ENCODE measurements at places on chromosomes 6 and 20.

DNA sequence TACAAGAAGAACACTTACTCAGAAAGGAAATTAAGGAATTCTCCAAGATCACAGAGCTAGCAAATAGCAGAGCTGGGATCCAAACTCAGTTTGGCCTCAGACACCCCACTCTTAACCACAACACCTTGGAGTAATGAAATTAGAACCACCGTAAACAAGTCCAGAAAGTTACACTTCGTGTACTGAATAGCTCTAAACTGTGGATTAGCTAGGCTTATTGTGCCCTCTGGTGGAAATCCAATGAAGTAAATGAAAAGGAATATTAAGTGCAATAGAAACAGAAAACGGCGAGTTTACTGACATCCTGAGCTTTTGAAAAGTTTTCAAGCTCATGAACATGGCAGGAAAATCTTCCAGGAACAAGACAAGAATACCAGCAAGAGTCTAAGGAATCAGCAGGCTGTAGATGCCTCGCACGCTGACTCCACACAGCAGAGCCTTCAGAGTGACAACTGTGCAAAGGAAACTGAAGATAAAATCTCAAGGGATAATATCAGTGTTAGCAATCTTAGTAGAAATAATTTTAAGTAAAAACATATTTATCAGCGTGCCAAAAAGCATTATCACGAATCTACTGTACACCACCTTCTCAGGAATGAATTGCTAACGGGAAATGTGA lies 34.6 kb downstream of the FBXO5 start:
- DNase-seq = peak; percentile 17

- peak; percentile 41 for DNase-seq
These were observed 51.2 kb downstream of the GRIK2 start for GRCh38 chr6:101444717-101445116.

DNA sequence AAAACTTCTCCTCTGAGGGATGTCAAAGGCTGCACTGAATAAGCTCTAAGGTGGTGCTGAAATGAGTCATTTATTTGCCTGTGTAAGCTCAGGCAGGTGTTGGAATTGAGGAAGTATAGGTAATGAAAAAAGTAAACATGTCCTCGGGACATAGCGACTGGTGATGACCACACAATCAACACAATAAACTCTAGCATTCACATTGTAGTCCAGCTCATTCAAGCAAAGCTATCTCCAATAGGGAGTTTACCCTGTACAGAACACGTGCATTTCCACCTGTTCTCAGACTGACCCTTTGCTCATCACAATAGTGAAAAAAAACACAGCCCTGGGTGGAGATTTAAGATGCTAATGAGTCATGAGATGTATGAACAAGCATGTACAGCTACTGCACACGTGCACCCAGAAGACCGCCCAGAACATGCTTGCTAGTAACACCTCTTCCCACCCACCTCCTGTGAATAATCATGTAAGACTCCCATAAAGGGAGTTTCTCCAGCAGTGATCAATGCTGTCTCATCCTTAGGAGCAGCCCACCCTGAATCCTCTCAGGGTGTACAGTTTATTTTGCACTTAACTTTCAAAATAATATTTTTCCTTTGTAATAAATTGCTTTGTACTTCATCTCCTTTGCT lies 33.0 kb upstream of the POU5F1 start:
- DNase-seq = no peak

- DNase-seq = no peak
These were observed 2.5 kb upstream of the FASTKD5 start for GRCh38 chr20:3162080-3162611.

GRCh38 chr20:39042279-39043150 lies 80.4 kb downstream of the DHX35 start:
- no peak for DNase-seq

GRCh38 chr6:99609905-99610489 lies 3.4 kb downstream of the PRDM13 start:
- no peak for DNase-seq

GRCh38 chr6:152378169-152378568 lies 259.0 kb downstream of the SYNE1 start:
- DNase-seq = peak; percentile 9

DNA sequence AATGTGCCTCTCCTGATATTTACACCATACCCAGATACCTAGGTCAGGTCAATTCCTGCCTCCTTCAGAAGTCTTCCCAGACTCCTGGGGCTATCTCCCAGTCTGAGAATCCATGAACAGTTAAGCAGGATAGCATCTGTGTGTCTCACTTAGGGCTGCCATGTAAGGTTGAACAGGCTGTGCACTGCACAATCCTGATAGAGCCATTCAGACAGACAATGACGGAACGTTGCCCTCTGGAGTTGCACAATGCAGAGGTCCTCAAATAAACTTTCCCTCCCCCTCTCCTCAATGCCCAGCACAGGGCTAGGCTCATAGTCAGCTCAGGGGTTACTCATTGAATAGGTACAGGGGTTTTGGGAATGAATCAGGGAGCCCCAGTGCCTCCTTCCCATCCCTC lies 89.7 kb downstream of the CD40 start:
- no peak for DNase-seq

DNA sequence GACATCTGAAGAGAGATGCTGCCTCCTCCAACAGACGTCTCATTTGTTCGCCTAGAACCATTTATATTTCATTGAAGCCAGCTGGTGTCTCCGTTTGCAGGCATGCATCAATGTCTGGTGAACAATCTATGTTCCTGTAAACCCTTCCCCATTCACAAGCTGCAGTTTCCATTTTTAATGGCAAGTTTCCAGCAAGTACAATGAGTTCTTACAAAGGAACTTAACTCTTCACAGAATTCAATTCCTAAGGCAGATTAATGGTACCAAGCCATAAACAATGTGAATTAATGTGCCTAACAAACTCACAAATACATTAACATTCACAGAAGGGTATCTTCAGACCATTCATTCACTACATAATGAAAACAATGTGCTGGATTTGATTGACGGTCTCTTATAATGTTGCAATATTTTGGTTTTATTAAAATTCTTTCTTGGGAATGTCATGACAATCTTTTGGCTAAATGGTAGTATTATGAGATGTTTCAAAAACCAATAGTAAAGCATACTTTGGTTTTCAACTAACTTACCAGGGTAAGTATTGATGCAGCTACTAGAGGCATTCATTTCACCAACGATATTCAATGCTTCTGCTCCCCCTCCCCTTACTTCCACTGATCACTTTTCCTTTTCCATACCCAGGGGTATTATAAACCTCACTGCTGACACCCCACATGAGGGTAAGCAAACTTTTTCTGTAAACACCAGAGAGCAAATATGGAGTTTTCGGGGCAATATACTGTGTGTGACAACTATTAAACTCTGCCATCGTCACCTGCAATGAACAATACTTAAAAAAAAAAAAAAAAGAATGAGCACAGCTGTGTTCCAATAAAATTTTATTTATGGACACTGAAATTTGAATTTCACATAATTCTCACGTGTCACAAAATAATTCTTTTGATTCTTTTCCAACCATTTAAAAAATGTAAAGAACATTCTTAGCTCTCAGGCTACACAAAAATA lies 4.2 kb downstream of the AKIRIN2 start:
- DNase-seq = peak; percentile 83

- no peak for DNase-seq
These were observed 85.2 kb downstream of the FKBP5 start for GRCh38 chr6:35603326-35604202.

- DNase-seq = no peak
These were observed 648.0 kb upstream of the GJE1 start for GRCh38 chr6:141484711-141485110.

- DNase-seq = no peak
These were observed 114.0 kb upstream of the CARMIL1 start for GRCh38 chr6:25165177-25165576.

All from COLO829 (cell line).